Esophagus squamous epithelium (tissue), 5 donors: ENCODE measurements at places on chromosomes 3 and 15.

- H3K4me1 ChIP-seq: no peaks in the 10 kb centered on the region
- H3K4me3 ChIP-seq: no peak overlapping the region
- no peak for DNase-seq
- H3K36me3 ChIP-seq: no peaks in the 10 kb centered on the region
- H3K27me3 ChIP-seq: no peaks in the 10 kb centered on the region
Observed at GRCh38 chr3:63135367-63135766, 142.7 kb upstream of the SYNPR start.

DNA sequence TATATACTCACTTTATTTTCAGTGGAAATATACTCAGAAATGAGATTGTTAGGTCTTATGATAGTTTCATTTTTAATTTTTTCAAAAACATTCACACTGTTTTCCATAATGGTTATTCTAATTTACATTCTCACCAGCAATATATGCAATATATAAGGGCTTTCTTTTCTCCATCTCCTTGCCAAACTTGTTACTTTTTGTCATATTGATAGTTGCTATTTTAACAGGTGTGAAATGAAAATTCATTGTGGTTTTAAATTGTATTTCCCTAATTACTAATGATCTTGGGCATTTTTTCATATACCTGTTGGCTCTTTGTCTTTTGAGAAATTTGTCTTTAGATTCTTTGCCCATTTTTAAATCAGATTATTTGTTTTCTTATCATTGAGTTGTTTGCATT is 325.2 kb downstream of the DIPK2A start:
- no peaks in the 10 kb centered on the region for H3K4me1 ChIP-seq
- no peak overlapping the region for H3K27ac ChIP-seq
- H3K36me3 ChIP-seq: no peaks in the 10 kb centered on the region
- no peak for DNase-seq
- H3K27me3 ChIP-seq: no peaks in the 10 kb centered on the region

DNA sequence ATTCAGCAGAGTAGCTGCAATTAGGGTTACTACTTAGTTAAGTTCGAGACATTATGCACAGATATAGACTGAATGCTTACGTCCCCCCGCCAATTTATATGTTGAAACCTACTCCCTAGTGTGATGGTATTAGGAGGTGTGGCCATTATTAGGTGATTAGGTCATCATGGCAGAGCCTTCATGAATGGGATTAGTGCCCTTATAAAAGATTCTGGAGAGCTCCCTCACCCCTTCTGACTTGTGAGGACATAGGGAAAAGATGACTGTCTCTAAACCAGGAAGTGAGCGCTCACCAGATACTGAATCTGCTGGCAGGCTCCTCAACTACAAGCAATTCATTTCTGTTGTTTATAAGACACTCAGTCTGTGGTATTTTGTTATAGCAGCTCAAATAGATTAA is 25.6 kb upstream of the TEX9 start:
- no peaks in the 10 kb centered on the region for H3K36me3 ChIP-seq
- no peak overlapping the region for H3K27ac ChIP-seq
- peaks cover 14% of the 10 kb centered on the region for H3K4me1 ChIP-seq
- DNase-seq: no peak
- H3K4me3 ChIP-seq: no peak overlapping the region
- no peaks in the 10 kb centered on the region for H3K27me3 ChIP-seq

DNA sequence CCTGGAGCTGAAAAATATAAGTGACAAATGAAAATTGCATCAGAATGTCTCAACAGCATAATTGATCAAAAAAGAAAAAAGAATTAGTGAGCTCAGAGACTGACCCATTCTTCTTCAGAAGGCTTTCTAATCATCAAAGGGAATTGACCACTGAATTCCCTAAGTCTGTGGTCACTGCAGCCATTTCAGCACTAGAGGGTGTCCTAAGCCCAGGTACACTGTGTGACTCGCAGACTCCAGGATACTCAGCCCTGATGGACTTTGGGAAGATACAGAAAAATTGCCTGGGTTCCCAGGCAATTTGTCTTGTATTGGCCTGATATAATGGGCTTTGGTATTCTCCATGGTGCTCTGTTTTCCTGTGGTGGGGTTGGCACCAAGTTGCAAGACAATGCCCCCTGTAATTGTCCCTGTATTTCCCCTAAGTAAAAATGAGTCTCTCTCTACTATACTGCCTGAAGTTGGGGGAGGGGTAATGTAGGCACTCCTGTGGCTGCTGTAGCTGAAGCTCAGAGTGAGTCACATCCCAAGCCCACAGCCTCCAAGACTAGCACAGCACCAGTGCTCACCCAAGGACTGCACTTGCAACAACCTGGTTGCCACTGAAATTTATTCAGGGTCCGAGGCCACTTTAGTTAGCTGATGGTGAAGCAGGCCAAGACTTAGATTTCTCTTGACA is 256.0 kb upstream of the STAC start:
- DNase-seq: no peak
- H3K4me1 ChIP-seq: no peaks in the 10 kb centered on the region
- no peaks in the 10 kb centered on the region for H3K36me3 ChIP-seq
- H3K4me3 ChIP-seq: no peak overlapping the region

- H3K4me3 ChIP-seq: peak overlapping the region; percentile 62
- H3K27me3 ChIP-seq: peaks cover 61% of the 10 kb centered on the region
- DNase-seq: no peak
- no peaks in the 10 kb centered on the region for H3K36me3 ChIP-seq
- peak overlapping the region; percentile 86 for H3K27ac ChIP-seq
Observed at GRCh38 chr3:128488991-128489673, 3.9 kb downstream of the GATA2 start.

DNA sequence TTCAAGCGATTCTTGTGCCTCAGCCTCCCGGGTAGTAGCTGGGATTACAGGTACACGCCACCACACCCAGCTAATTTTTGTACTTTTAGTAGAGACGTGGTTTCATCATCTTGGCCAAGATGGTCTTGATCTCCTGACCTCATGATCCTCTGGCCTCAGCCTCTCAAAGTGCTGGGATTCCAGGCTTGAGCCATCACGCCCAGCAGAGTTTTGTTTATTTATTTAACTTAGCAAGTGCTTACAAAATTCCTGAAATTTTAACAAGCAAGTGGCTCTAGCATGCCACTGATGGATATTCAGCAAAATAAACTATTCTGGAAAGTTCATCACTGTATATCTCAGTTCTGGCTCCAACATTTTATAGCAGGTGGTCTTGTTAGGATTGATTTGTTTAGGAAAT is 585.9 kb downstream of the OTOL1 start:
- no peak for DNase-seq
- no peak overlapping the region for H3K27ac ChIP-seq
- H3K27me3 ChIP-seq: no peaks in the 10 kb centered on the region
- no peaks in the 10 kb centered on the region for H3K4me1 ChIP-seq
- H3K36me3 ChIP-seq: no peaks in the 10 kb centered on the region

- no peaks in the 10 kb centered on the region for H3K27me3 ChIP-seq
- peaks cover 5% of the 10 kb centered on the region for H3K4me1 ChIP-seq
- no peak overlapping the region for H3K27ac ChIP-seq
- DNase-seq: no peak
- H3K36me3 ChIP-seq: no peaks in the 10 kb centered on the region
Observed at GRCh38 chr3:53643757-53644156, 149.3 kb downstream of the CACNA1D start.
